ENCODE measurements at places on chromosomes 7 and 10.
A peak's percentile ranks its signal among the peaks of the same experiment; 100 is the strongest.

GRCh38 chr10:33666686-33667480 lies 332.4 kb upstream of the NRP1 start:
- no peak for DNase-seq

- DNase-seq, result no peak
Observed at GRCh38 chr10:49294731-49295130, 4.2 kb upstream of the C10orf71 start.

GRCh38 chr7:27564881-27565482 lies 97.7 kb downstream of the HIBADH start:
- no peak for DNase-seq

- DNase-seq, result no peak
Observed at GRCh38 chr7:75849573-75849972, 29.3 kb upstream of the RHBDD2 start.

DNA sequence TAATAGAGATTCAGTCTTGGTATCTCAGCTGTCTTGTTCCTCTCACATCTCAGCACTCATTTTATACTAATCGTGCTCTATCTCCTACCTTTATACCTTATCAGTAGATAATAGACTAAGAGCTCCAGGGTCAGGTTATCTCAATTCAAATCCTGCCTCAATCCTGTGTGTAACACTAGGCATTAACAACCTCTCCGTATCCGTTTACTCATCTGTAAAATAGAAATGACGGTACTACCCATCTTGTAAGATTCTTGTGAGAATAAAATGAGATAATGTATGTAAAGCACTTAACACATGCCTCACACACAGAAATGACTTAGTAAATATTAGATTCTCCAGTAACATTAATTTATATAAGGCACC lies 622 bp upstream of the P4HA1 start:
- no peak for DNase-seq

GRCh38 chr7:132030086-132030568 lies 473.7 kb upstream of the PODXL start:
- DNase-seq, result no peak

GRCh38 chr10:33939892-33940291 lies 605.4 kb upstream of the NRP1 start:
- peak; percentile 23 for DNase-seq

DNA sequence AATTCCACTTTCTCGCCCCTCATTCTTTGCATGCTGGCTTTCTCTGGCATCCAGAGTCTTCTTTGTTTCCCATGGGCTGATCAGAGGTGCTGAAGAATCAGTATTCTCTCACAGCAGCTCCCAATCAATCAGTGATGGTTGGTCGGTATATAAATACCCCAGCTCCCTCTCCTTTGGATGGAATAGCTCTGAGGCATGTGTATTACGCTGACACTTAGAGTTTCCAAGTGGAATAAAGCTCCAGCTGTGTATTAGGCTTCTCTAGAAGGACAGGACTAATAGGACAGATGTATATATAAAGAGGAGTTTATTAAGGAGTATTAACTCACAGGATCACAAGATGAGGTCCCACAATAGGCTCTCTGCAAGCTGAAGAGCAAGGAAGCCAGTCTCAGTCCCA lies 218.3 kb upstream of the GRB10 start:
- no peak for DNase-seq

- peak; percentile 49 for DNase-seq
Observed at GRCh38 chr7:84194484-84195271, at the start of gene SEMA3A. SEMA3A (minus strand) TSS chr7:84194789; CDS start chr7:84194586, 203 bp downstream.

- DNase-seq, result no peak
Observed at GRCh38 chr10:70943841-70944466, 55.6 kb upstream of the PCBD1 start.

GRCh38 chr10:43263551-43264343 lies 3.1 kb downstream of the RASGEF1A start:
- DNase-seq, result no peak

DNA sequence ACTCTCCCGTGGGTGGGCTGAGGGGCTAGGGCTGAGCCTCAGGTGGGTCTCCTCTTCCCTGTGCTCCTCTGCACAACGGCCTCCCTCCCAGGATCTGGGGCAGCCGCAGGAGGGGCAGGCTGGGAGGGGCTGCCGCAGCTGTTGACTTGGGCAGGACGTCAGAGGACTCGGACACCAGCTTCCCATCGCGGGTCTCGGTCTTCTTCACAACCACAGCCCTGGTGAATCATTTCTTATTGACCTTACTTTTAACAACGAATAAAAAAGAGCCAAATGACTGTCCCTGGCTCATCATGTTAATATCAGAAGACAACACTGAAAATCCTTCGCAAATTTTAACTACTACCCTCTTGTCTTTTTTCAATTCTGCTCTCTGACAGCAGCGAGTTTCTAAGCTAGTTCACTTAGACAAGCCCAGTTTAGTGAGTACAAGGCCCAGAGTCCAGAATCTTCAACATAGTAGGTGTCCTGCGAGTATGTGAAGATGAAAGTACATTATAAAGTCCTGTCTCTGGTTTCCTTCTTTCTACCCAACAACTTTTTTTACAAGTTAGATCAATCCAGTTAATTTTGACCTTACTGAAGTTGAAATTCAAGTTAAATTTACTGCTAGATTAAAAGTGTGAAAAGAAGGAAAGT lies 32.4 kb downstream of the CTNNA3 start:
- no peak for DNase-seq

- no peak for DNase-seq
Observed at GRCh38 chr10:397321-398068, 262.2 kb downstream of the ZMYND11 start.

GRCh38 chr10:121509796-121510195 lies 88.4 kb downstream of the FGFR2 start:
- DNase-seq, result no peak

GRCh38 chr7:147412109-147412508 lies 1178.5 kb upstream of the C7orf33 start:
- DNase-seq, result no peak

- DNase-seq, result no peak
Observed at GRCh38 chr7:38187794-38188440, 9.9 kb downstream of the STARD3NL start.

Measured in RWPE1 (cell line).